ENCODE measurements at places on chromosomes 3 and 15.

DNA sequence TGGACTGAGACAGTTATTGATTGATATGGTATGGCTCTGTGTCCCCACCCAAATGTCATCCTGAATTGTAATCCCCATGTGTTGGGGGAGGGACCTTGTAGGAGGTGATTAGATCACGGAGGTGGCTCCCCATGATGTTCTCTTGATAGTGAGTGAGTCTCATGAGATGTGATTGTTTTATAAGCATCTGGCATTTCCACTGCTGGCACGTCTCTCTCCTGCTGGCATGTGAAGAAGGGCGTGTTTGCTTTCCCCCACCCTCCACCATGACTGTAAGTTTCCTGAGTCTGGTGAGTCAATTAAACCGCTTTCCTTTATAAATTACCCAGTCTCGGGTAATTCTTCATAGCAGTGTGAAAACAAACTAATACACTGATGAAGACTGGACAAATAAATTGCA, 105.6 kb upstream of the MELTF start:
- no peak for DNase-seq

DNA sequence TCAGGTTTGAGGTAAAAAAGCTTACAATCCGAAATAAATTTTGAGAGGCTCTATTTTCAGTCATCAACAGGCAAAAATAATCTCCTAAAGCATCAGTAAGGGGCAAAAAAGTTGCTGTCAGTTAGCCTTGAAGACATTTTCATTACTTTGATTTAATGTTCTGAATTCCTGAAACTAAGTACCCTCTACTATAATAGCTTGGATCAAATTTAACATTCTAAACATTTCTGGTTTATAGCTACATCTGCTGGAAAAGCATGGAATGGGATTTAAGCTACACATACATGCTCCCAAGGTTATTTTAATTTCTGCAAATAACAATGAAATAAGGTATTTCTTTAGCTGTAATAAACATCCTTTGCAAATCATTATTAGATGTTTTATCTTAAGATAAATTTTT, 245.4 kb downstream of the ULK4 start:
- no peak for DNase-seq

DNA sequence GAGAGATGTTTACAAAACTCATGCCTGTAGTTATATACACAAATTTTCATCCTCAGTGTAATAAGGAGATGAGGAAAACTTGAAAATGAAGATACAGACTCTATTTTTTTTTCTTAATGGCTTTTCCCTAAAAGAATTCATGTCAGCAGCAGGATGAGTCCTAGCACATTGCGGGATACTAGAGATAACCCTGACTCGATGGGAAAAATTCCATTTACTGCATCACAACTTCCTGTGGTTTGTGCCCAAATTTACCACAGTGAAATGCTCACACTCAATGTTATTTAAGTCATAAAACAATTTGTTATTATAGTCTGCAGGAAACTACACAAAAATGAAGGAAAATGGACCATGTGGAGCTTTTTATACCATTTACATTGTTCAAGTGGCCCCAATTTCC, 581.9 kb upstream of the ZNF717 start:
- no peak for DNase-seq

GRCh38 chr3:54983266-54984099, 55.6 kb upstream of the LRTM1 start:
- no peak for DNase-seq

Measured in posterior cingulate gyrus (tissue), 11 donors.